ENCODE measurements at places on chromosomes 1 and 21. TPM values are rescaled to one million over a fixed set of nuclear protein-coding genes. Genes with fewer than 3 reads are reported as not detected.

The SLC5A9 gene
- total RNA-seq = 0.10 TPM

The AADACL3 gene
- not detected for total RNA-seq

DNA sequence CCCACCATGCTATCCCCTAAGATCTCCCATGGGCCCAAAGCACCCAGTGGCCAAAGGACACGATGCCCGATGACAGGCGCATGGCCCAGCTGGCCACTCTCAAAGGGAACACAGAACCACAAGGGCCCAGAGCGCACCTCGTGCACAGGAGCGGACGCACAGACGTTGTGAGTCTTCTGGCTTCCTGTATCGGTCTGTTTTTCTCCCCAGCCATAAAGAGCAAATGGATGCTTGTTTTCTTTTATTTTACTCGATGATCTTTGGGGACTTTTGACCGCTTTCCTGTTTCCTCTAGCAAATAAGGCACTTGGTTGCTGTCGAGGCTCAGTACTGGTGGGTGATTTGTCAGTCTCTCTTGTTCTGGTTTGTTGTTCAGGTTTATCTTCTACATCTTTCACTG is 16.2 kb downstream of the CCSAP start:
- no peak for DNase-seq

GRCh38 chr1:25168193-25169071 is 63.9 kb downstream of the SYF2 start:
- DNase-seq = no peak

GRCh38 chr1:85718678-85719340 is 10.6 kb upstream of the ZNHIT6 start:
- DNase-seq = no peak

The OLIG2 gene
- total RNA-seq = 44.0 TPM

The FMO2 gene
- total RNA-seq = 8.7 TPM

All from spinal cord (tissue), 10 donors.